Cortex of kidney (tissue), 1 donor: ENCODE measurements at places on chromosomes 16 and 17.

- DNase-seq, result no peak
Observed at GRCh38 chr17:74235911-74236371, 22.6 kb downstream of the TTYH2 start.

- DNase-seq, result no peak
Observed at GRCh38 chr17:7833011-7833794, 814 bp upstream of the KDM6B start.

GRCh38 chr16:30352488-30353401 lies 2.4 kb downstream of the CD2BP2 start:
- DNase-seq, result no peak

DNA sequence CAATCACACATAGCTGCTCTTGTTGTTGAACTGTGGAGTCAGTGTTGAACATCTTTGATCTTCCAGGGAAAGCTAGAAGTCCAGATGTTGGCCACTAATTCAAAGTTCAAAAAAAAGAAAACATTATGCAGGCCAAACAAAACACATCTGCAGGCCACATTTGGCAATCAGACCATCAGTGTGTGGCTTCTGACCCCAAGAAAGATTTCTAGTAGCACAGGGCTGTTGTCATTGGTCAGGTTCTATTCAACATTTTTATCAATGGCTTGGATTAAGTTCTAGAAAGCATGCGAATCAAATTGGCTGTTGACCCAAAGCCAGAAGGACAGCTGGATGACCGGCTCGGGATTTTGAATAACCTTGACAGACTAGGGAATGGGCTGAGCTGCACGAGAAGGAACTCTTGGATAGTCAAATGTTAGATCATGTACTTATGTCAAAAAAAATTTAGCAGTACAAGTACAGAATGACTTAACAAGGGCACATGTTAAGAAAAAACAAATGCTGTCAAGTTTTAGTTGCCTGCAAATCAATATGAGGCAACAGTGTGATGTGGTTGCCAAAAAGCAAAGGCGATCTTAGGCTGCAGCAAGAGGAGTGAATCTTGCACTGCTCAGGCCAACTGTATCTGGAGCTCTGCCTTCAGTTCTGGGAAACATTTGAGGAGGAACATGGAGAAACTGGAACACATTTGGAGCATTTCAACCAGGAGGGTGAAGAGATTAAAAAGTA lies 187.6 kb downstream of the RGS9 start:
- DNase-seq, result no peak

GRCh38 chr17:20800146-20800545 lies 220.6 kb downstream of the CDRT15L2 start:
- DNase-seq, result no peak

DNA sequence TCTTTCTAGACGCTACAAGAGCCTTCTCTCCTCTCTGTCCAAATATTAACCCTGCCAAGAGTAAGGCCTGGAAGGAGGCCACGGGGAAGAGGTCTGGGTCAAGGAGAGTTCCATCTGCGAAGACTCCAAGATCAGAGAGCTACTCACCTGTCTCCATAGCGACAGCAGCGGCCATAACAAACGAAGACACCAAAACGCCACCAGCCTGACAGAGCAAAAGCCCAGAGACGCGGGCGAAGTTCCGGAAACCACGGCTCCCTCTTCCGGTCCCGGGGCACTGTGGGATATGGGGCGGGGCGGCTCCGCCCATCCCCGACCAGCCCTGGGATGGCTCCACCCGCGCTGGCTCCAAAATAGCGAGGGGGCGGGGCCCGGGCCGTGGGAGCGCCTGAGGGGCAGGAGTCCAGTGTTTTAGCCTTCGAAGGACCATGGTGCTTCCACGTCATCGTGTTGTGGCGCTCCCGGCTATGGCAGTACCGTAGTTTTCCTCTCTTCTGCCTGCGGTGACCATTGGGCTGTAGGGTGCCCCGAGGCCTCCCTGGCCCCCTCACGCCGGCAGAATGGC lies at the start of the genes C17orf100 and MED31:
TSS of gene C17orf100 (plus strand) at position 409 of the 565 bp plus-strand sequence. CDS start at position 561, 152 bp downstream.
TSS of gene MED31 (minus strand) at position 252 of the 565 bp plus-strand sequence. CDS start at position 175, 77 bp downstream.
- peak; percentile 71 for DNase-seq

GRCh38 chr17:72334205-72334604 lies 213.4 kb downstream of the SOX9 start:
- DNase-seq, result no peak
